ENCODE measurements at places on chromosomes 12 and 14.

- DNase-seq = no peak
These were observed 219.3 kb downstream of the CRADD start for GRCh38 chr12:93896427-93896826.

DNA sequence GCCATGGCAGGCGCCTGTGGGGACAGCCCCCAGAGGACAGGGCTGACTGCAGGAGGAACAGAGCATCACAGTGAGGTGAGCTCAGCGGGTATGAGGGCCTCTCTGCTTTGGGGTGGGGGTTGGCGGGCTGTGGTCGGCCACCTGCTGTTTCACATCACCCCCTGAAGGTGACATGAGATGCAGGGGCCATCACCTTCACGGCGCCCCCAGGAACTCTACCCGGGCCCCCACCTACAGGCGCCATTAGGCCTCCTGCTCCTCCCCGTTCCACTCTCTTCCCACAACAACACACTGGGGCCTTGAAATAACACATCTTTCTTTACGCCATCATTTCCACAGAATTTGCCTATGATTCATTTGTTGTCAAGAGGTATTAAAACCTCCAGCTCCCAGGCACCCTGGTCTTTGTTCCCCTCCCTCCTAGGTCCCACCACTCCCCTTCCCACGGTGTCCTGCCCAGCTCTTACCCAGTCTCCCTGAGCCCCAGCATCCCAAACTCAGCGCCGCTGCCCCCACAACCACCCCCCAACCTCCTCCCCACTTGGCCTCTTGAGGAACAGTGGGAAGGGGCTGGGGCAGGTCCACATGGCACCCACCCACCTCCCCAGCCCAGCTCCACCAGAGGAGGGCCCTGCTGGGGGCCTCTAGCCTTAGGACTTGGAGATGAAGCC, 12.7 kb upstream of the HDAC7 start:
- no peak for DNase-seq

GRCh38 chr12:273382-273781, 10.7 kb upstream of the SLC6A13 start:
- DNase-seq = no peak

GRCh38 chr14:54532111-54533012, 22.7 kb downstream of the CGRRF1 start:
- no peak for DNase-seq

Data from T47D (cell line).